Adrenal gland (tissue), 19 donors: ENCODE measurements at places on chromosomes 5 and 9. TPM values are rescaled to one million over a fixed set of nuclear protein-coding genes. Genes with fewer than 3 reads are reported as not detected.

DNA sequence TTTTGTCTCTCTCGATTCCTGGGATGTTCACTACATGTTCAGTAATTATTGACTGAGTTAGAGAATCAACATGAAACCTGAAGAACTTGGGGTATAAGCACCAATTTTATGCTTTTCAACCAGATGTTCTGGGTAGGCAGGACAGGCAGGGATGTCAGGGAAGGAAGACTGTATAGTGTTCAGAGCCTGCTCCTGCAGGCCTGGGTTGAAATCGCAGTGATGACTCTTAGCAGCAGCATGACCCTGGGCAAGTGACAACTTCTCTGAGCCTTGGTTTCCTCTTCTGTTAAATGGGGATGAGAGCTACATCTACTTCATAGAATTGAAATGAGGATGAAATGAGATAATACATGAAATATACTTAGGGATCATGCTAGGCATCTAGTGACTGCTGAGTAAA, 29.7 kb upstream of the PANK3 start:
- no peak overlapping the region for H3K4me3 ChIP-seq
- no peaks in the 10 kb centered on the region for H3K36me3 ChIP-seq
- peaks cover 3% of the 10 kb centered on the region for H3K4me1 ChIP-seq
- no peaks in the 10 kb centered on the region for H3K27me3 ChIP-seq
- H3K27ac ChIP-seq: no peak overlapping the region
- no peak for DNase-seq

GRCh38 chr5:36041537-36041845, 25.2 kb downstream of the UGT3A2 start:
- H3K36me3 ChIP-seq: no peaks in the 10 kb centered on the region
- DNase-seq: no peak
- no peaks in the 10 kb centered on the region for H3K4me1 ChIP-seq
- H3K27ac ChIP-seq: no peak overlapping the region

GRCh38 chr5:113256671-113257452, 177.9 kb downstream of the TSSK1B start:
- H3K27ac ChIP-seq: no peak overlapping the region
- H3K4me1 ChIP-seq: peaks cover 8% of the 10 kb centered on the region

DNA sequence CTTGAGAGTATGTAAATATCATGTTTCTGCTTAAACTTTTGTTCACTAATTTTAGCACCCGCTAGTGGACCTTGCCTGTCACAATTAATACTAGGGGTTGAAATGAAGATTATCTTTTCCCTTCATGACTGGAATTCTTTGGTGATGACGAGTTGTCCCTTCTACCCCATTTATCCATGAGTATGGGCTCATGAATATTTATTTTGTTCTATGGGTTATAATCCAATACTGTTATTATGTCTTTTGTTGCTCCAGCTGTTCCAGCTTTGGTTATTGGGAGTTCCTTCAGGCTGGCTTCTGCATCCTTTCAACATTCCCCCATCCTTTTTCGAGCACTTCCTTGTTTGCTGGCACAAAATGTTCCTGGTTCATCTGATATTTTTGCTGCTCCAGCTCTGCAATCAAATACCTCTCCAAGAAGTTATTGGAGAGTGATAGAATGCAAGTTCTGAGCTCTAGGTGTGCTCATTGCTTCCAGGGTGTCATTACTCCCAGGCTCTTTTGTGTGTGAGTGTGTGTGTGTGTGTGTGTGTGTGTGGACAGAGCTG, 19.7 kb upstream of the ARHGEF28 start:
- H3K4me1 ChIP-seq: peaks cover 6% of the 10 kb centered on the region
- no peak for DNase-seq
- no peak overlapping the region for H3K4me3 ChIP-seq
- H3K27ac ChIP-seq: no peak overlapping the region

- peak overlapping the region; percentile 83 for H3K27ac ChIP-seq
- H3K4me3 ChIP-seq: no peak overlapping the region
- DNase-seq: no peak
- H3K27me3 ChIP-seq: no peaks in the 10 kb centered on the region
- peaks cover 12% of the 10 kb centered on the region for H3K4me1 ChIP-seq
- H3K36me3 ChIP-seq: no peaks in the 10 kb centered on the region
These were observed 632 bp downstream of the UBAP1 start for GRCh38 chr9:34179213-34180136.

GRCh38 chr5:169670769-169671525, 33.9 kb downstream of the DOCK2 start:
- no peaks in the 10 kb centered on the region for H3K36me3 ChIP-seq
- no peak overlapping the region for H3K4me3 ChIP-seq
- H3K4me1 ChIP-seq: no peaks in the 10 kb centered on the region

DNA sequence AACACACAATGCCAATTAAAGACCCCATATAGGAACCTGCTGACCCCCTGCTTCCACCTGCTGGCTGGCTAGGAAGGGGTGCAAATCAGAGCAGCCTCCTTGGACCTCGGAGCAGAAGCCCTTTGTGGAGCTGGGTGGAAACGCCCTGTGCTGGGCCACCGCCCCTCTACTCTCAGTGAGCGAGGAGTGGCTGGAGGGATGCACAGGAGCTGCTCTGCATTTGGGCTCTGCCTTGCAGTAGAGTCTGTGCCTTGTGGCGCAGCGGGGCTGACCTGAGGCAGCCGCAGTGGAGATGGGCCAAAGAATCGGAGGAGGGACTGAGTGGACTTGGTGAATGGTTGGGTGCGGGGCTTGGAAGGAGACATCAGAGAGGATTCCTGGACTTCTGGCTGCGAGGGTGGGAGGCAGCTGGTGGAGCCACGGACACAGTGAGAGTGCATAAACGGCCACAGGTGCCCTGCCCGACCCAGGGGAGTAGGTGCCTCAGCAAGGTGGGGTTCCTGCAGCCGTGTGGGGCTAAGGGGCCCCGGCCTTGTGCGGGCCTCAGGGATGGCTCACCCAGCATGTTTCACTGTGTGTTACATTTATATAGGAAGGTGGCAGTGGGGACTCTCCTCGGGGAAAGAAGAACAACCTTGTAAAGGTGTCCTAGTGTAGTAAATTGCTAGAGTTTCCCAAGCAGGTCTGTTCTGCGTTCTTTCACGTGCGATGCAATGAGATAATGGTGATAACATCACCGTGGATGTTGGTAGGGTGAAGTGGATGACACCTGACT, 14.1 kb upstream of the IRX4 start:
- H3K4me1 ChIP-seq: no peaks in the 10 kb centered on the region
- H3K27me3 ChIP-seq: peaks cover 7% of the 10 kb centered on the region
- no peak overlapping the region for H3K4me3 ChIP-seq
- DNase-seq: no peak
- H3K36me3 ChIP-seq: no peaks in the 10 kb centered on the region

DNA sequence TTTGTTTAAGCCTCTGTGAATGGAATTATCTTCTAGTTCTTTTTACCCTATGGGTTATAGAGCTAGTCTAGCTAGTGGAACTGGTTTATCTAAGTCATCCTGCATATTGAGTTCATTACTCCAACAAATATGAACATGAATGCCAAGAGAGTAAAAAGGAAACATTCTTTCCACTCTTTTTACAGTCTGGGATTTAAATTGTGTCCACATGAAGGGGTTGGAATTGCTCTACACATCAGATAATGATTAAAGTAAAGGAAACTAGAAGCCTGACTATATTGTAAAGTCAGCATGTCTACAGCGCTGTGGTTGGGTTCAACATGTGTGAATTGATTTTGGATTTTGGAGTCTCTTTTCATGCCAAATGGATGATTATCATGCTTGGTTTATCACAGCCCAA, 173.1 kb downstream of the CCDC171 start:
- no peak overlapping the region for H3K4me3 ChIP-seq
- H3K27me3 ChIP-seq: no peaks in the 10 kb centered on the region
- no peaks in the 10 kb centered on the region for H3K4me1 ChIP-seq

DNA sequence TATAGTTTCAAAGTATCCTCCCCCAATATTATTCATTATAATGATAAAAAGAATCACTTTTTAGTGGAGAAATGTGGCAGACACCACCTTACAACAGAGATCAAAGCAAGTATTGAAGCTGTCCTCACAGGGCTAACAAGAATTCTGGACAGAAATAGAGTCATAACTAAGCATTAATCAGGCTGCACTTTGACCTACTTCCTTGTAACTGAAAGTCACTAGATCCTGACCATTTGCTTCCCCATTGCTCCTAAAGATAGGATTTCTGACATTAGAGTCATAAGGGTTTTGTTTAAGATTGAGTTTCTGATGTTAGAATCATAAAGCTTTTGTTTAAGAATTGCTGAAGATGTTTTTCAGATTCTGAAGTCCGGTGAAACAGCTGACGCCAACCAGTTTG, 159.7 kb downstream of the ATP10B start:
- no peak for DNase-seq
- H3K4me3 ChIP-seq: no peak overlapping the region
- no peaks in the 10 kb centered on the region for H3K27me3 ChIP-seq
- H3K4me1 ChIP-seq: no peaks in the 10 kb centered on the region
- no peak overlapping the region for H3K27ac ChIP-seq

GRCh38 chr9:79858508-79858907, 286.7 kb downstream of the TLE4 start:
- H3K27me3 ChIP-seq: no peaks in the 10 kb centered on the region
- peak; percentile 13 for DNase-seq
- no peaks in the 10 kb centered on the region for H3K36me3 ChIP-seq
- no peak overlapping the region for H3K27ac ChIP-seq

Gene SCAMP1
- total RNA-seq: 31.7 TPM

Gene DENND4C
- total RNA-seq: 39.9 TPM

Gene BOD1
- 127 TPM for total RNA-seq

Gene PCDHGA5
- 0.42 TPM for total RNA-seq

Gene SH3PXD2B
- 98.1 TPM for total RNA-seq

Gene HAVCR1
- not detected for total RNA-seq

Gene C7
- total RNA-seq: 447 TPM
